Ureter (tissue), 1 donor: ENCODE measurements at places on chromosomes 2 and 18.

GRCh38 chr2:6970976-6971480 is 53.8 kb downstream of the RNF144A start:
- DNase-seq, result peak; percentile 5

GRCh38 chr2:165016772-165017411 is 61.6 kb upstream of the SLC38A11 start:
- DNase-seq, result no peak

- no peak for DNase-seq
These were observed 90.6 kb upstream of the ARL4C start for GRCh38 chr2:234587341-234588053.

DNA sequence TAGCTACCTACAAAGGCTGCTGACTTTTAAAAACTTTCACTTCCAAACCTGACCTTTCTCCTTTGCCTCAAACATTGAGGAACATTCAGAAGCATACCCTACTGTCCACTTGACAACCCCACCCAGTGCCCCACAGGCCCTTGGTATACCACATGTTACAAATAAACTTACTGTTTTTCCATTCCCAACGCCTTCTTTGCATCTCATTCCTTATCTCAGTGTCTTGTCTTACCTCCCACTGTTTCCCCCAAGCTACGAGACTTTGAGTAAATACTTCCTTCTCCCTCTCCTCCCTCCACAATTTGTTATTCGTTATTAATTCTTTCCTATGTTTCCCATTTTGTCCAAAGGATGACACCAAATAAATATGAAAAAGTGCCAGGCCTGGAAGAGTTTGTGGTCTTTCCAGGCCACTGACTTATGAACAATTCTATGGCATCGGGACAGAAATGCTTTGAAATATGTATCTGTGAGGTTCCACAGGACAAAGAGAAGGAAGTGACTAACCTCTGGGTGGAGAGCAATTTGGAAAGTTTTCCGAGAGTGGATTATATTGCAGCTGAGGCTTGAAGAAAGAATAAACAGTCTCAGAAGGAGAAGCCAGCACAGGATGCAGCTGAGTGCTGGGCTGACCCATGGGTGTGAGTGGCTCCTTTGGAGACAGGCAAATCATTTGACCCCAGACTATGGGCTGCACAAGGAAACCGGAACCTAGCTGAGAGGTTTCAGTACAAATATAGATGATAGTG is 409.0 kb downstream of the LPIN1 start:
- no peak for DNase-seq

DNA sequence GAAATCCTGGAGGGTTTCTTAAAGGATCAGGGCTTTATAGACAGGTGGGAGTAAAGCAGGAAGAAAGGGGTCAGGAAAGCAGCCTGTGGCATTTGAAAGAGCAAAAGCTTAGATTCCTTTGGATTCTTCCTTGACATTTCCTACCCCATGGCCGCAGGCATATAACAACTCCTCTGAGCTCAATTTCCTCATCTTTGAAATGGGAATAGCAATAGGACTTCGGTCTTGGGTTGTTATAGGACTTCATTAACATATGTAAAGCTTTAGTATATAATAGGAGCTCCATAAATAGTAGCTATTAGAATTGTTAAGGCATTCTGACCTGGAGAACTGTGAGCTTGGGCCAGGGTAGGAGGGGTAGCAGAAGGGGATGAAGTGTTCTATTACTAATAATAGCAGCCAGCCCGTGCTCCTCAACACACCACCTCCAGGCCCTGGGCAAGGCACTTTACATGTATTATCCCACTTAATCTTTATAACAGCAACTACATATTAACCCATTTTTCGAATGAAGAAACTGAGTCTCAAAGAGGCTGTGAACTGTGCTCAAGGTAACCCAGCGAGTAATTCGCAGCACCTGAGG is 10.6 kb downstream of the ZFP36L2 start:
- no peak for DNase-seq

- DNase-seq, result no peak
These were observed 60.1 kb upstream of the ZSWIM2 start for GRCh38 chr2:186909095-186909494.

GRCh38 chr2:199713746-199714145 is 137.2 kb downstream of the FTCDNL1 start:
- DNase-seq, result no peak

GRCh38 chr18:37391698-37392548 is 173.7 kb downstream of the CELF4 start:
- DNase-seq, result no peak

DNA sequence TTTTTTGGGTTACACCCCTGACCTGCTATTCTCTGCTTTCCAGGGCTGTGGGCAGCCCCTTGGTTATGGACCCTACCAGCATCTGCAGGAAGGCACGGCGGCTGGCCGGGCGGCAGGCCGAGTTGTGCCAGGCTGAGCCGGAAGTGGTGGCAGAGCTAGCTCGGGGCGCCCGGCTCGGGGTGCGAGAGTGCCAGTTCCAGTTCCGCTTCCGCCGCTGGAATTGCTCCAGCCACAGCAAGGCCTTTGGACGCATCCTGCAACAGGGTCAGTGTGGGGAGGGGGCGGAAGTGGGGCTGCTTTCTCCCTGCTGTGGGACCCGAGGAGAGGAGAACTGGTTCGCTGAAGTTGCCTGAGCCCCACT is 9.7 kb upstream of the WNT10A start:
- no peak for DNase-seq

- no peak for DNase-seq
These were observed 39.1 kb upstream of the DLX1 start for GRCh38 chr2:172046080-172046678.

GRCh38 chr2:188628989-188629752 is 337.5 kb downstream of the GULP1 start:
- no peak for DNase-seq

DNA sequence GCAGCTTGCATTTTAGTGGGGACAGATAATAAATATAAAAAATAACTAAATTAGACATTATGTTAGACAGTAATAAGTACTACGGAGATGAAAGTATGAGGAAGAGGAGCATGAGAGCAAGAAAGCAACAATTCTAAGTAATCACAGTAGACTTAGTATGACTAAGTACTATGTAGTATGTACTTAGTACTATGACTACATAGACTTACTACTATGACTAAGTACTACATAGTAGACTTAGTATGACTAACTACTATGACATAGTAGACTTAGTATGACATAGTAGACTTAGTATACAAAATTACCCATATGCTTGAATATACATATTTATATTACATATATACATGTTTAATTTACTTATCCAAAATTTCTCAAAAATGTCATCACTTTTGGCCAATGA is 29.3 kb downstream of the CDH20 start:
- DNase-seq, result no peak

DNA sequence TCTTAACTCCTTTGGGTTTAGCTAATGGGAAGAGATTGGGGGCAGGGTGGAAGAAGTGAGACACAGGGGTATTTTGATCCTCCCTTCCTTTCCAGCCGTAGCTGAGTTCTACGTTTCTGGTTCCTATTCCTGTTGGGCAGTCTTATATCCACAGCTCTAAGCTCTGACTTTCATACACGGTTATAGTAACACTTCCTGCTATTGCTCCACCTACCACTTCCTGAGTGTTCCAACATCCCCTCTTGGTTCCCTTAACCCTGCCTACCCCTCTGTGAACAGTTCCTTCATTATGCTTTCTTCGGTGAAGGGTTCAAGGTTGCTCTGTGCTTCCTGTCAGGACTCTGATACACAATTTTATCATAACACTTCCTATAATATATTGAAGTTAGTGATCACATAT is 205.1 kb downstream of the DNAH7 start:
- no peak for DNase-seq

DNA sequence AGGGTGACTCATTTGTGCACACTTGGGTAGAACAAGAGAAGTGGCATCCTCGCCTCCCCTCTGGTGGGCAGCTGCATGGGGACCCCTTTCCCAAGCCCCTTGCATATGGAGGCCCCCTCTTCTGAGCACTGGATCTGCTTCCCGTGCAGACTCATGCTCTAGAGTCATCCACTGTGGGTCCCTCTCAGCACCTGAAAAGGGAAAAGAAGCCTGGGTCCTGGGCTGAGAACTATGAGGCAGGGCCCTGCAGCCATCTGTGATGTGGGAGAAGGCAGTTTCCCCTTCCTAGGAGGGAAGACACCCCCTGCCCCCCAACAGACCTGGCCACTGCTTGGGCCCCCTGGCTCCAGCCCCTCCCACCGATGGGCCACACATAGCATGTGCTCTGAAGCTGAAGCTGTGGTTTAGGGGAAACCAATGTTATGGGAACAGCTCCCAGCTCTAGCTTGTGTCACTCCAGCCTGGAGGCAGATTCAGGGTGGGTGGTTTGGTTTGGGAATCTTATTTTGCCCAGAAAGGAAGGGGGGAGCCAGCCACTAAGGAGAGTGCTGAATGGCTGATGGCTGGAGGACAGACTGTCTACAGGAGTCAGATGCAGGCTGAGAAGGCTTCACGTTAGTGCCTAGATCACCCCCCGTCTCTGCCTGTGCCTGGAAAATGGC is 172.8 kb downstream of the GLI2 start:
- no peak for DNase-seq

DNA sequence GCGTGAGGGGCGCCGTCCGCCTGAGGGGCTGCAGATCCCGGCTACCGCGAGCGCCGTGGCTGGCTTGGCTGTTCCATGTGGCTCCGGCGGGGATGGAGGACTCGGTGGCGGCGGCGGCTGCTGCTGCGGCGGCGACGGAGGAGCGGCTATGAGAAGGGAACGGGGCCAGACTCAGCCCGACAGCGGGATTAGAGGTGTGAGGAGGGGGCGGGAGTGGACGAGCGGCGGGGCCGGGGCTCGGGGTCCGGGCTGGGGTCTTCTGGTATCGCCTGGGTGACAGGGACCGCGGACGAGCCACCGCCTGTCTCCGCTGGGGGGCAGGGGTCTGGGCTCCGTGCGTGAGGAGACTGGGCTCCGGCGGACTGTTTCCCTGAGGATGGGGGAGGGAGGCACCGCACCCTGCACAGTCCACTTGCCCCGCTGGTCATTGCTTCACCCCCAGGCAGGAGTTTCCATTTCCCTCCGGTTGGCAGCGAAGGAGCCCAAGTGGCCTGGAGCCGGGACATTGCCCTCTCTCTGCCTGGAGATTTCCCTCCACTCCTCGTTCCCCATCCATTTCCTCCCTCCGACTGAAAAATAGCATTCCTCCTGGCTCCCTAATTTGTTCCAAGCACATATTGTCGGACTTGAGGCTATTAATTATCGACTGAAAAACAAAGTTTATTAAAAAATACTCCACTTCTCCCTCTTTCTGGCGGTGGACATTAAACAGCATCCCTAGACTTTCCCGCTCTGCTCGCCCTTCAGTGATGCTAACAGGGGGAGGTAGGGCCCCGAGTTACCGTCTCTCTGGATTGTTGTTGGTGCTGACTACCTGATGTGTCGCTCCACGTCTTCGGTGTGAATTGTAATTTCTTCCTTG is 577 bp downstream of the EHBP1 start:
- peak; percentile 72 for DNase-seq

DNA sequence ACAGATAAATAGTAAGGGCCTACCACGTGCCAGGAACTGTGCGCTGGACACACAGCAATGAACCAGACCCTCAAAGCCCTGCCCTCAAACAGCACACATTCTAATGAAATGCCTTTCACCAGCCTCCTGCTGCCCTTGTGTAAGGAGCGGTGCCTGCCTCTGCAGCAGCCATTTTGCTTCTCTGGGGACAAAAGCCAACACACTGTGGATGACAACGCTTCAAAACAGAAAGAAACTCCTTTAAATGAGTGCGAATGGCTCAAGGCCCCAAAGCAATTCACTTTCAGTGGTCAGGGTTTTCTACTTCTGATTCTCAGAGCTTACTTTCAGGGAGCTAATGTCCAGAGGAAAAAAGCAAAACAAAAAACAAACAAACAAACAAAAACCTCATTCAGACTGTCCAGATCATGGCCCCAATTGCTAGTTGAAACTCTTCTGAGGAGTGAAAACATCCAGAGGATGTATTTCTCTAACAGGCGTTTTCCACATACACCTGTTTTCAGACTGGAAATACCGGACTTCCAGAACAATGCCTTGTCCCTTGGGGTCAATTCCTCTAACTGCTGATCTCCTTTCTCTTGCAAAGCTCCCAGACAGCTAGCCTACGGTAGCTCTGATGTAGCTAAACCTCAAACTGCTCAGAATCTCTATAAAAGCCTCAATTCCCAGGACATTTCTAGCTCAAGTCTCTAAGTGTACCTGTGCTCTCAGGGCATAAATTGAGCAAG is 323.3 kb upstream of the ZNF521 start:
- DNase-seq, result no peak

GRCh38 chr18:35581898-35582641 is 530 bp downstream of the GALNT1 start:
- no peak for DNase-seq

DNA sequence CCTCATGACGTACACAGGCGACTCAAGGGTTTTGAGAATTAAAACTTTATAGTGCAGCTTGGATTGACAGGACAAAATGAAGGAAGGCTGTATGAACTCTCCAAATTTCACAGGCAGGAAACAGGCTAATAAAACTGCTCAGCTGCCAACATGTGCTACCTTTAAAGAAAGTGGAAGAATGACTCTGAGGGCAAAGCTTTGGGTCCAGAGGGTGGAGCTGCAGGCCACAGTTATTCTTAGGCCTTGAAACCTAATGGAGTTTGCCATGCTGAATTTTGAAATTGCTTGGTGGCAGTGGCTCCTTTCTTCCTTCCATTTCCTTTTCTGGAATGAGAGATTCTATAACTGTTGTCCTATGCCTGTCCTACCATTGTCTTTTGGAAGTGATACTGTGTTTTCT is 34.8 kb downstream of the HAT1 start:
- no peak for DNase-seq

- no peak for DNase-seq
These were observed 417.1 kb upstream of the CDH2 start for GRCh38 chr18:28594034-28594433.

GRCh38 chr2:36587556-36587955 is 10.4 kb downstream of the FEZ2 start:
- no peak for DNase-seq

GRCh38 chr2:11703700-11704099 is 33.7 kb upstream of the NTSR2 start:
- DNase-seq, result no peak

GRCh38 chr2:133331436-133331835 is 236.8 kb downstream of the NCKAP5 start:
- no peak for DNase-seq

- no peak for DNase-seq
These were observed 231.1 kb downstream of the ANKRD30B start for GRCh38 chr18:14978962-14979535.

DNA sequence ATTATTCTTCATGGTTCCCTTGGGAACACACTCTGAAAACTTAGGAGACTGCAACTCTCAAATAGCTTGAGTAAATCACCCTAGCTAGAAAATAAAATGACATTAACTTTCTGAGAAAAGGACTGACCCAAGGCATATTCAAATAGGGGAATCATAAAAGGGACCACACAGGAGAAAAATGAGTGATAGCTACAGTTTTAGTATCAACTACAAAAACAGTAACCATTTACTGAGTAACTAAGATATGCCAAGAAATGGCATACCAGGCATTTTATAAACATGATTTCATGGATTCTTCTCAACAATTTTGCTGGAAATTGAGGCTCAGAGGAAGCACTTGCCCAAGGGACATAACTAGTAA is 84.5 kb downstream of the AFF3 start:
- DNase-seq, result no peak

- no peak for DNase-seq
These were observed 8.1 kb downstream of the STK39 start for GRCh38 chr2:168239281-168239680.

- no peak for DNase-seq
These were observed 3.5 kb upstream of the NEUROD1 start for GRCh38 chr2:181683518-181684453.

- no peak for DNase-seq
These were observed 51.4 kb downstream of the CMPK2 start for GRCh38 chr2:6814312-6814711.
